Stimulated activated CD8-positive, alpha-beta memory T cell treated with anti-CD3 and anti-CD28 coated beads, Interleukin-7, amount 100 ng/mL, for 4 hours (primary cell): ENCODE measurements at places on chromosomes 6 and 20.

- DNase-seq: no peak
These were observed 32.2 kb downstream of the CARMIL1 start for GRCh38 chr6:25311331-25311840.

DNA sequence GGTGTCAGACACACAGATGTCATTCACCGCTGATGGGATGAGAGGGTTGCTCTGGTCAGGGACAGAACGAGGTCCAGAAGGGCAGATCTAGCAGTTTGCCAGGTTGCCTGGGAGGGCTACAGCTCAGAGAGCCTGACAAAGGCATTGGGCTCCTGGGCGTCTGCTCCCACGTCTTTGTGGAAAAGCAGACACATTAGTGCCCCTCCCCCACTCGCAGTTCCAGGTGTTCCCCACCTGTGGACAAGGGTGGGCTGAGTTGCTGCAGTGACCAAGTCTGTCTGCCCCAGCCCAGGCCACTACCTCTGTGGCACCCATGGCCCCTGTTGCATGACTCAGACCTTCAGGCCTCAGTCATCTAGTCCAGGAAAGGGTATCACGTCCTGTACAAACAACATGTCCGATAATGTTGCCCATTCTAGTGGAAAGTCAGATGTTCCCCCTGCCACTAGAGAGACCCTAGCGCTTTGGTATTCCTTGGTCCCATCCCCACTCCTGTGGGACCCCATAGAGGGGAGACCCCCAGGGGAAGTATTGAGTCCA is 37.4 kb downstream of the WRNIP1 start:
- DNase-seq: no peak

DNA sequence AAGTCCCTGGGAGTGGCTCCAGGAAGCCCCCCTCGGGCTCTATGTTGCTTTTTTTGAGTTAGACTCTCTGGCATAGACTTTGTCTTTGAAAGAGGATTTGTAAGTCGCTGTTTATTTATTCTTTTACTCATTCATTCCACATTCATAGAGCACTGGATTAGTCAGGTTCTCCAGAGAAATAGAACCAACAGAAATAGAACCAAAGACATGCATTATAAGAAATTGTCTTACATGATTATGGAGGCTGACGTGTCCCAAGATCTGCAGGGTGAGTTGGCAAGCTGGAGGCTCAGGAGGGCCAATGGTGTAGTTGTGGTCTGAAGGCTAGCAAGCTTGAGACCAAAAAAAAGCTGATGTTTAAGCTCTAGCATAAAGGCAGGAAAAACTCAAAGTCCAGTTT is 98.3 kb upstream of the CHD6 start:
- no peak for DNase-seq

DNA sequence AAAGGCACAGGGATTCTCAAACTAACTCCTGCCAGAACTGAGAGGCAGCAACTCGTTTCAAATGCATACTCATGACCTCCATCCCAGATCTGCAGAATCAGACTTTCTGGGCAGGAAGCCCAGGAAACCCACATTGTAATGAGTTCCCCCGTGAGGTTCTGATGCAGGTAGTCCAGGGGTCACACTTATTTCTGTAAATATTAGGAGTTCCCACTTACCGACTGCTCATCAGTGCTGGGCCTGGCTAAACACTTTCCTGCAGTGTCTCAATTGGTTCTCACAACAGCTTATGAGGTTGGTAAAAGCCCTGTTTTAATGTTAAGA is 11.6 kb downstream of the DUSP15 start:
- DNase-seq: no peak

DNA sequence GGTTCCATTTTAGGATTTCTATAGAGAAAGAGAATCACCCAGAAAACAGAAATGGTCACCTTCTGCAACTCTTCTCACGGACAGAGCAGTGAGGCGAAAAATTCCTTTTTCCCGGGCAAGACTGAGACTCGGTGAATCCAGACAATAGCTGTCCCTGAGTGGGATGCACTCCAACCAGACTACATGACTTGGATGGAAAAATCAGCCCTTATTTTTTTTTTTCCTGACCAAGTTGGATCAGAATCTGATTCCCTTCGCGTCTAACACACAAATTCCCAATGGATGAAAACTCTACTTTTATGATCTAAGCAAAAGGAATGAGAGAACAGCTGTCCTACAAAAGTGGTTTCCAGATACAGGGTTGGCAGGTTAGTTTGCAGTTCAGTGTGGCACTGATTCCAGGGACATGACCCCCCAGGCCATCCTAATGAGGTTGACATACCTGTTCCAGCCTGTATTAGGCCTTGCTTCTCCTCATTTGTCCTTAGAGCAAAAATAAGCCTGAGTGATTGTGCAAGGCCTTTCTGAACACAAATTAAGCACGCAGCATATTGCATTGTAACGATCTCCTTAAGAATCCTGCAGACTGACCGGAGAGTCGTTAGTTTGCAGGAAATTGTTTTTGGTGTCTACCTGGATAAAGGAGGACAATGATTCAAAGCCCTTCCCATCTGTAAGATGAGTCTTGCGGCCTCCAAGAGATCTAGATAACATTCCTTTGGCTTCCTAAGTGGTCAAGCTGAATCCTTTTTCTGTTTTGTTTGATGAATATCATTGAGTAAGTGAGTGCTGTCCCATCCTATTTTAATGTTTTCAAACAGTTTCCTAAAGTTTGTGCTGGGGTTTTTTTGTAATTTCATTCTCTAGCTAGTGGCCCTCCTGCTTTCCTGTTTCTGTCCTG is 1.5 kb upstream of the NEDD9 start:
- DNase-seq: no peak

GRCh38 chr6:69881322-69882151 is 15.2 kb downstream of the COL19A1 start:
- DNase-seq: no peak

- DNase-seq: no peak
These were observed 79.8 kb downstream of the TBC1D7 start for GRCh38 chr6:13248584-13248985.

- DNase-seq: no peak
These were observed 11.2 kb downstream of the RNGTT start for GRCh38 chr6:88952065-88952704.

- DNase-seq: no peak
These were observed 848.5 kb upstream of the MAN1A1 start for GRCh38 chr6:120198033-120198432.

- DNase-seq: no peak
These were observed 524.8 kb upstream of the ID4 start for GRCh38 chr6:19312241-19312978.

DNA sequence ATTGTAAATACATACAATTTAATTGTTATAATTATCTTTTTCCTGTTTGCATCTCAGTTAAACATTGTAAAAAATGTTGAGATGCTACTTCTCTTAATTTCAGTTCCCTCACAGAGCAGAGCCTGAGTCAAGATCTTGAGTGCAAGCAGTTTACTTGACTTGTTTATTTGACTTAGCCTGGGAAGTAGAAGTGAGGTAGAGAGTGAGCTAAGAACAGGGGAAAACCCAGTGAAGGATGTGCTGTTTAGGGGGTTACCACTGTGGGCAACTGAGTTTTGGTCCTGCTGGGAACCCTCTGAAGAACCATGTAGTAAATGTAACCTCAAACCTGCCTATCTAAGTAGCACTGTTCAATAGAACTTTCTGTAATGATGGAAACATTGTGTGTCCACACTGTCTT is 495.2 kb upstream of the FLRT3 start:
- no peak for DNase-seq

GRCh38 chr6:36283608-36284007 is 13.7 kb downstream of the PNPLA1 start:
- DNase-seq: no peak

GRCh38 chr6:160226118-160226591 is 32.5 kb downstream of the SLC22A2 start:
- DNase-seq: no peak

GRCh38 chr6:111754423-111754822 is 118.8 kb downstream of the FYN start:
- no peak for DNase-seq

GRCh38 chr6:74936886-74937285 is 269.0 kb downstream of the COL12A1 start:
- no peak for DNase-seq
